ENCODE measurements at places on chromosomes 1 and 21.

- DNase-seq, result no peak
Observed at GRCh38 chr1:53421208-53421607, 38.0 kb upstream of the DMRTB1 start.

DNA sequence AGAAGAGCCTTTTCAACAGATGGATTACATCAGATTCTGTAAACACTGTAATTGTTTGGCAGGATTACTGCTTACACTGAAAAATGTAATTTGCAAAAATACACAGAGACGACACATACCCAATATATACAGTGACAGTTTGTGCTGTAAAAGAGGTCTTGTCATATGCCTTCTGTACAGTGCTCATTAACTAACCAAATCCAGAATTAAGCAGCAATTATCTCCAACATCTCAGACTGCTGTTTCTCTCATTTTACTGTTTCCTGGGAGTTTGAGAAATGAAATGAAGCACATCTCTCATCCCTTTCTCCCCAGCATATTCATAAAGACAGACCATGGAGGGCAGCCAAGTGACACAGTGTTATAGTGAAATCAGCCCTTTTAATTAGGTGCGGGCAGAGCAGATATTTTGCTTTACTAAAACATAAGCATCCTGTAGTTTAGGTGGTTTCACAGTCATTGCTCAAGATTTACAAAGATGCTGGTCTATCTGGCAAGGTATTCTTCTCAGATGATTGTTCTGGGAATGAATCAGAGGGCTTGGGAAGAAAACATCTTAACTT lies 618.4 kb upstream of the USP24 start:
- DNase-seq, result peak; percentile 87

GRCh38 chr1:240575981-240576662 lies 35.8 kb downstream of the GREM2 start:
- DNase-seq, result peak; percentile 87

DNA sequence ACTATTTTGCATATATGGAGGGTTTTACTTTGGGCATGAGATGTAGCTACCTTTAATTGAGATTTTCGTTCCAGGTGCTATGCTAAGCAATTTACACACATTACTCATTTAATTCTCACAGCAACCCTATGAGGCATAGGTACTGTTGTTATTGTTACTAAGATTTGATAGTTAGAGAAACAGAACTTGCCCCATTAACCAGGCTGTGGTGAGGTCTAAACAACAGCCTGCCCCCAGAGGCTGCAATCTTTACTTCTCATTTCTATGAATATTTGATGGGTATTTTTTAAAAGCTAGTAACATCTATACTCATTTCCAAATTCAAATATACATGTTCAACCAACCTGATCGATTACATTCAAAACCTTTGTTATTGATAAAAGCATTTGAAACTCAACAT lies 155.6 kb downstream of the GALNT2 start:
- DNase-seq, result no peak

Measured in M059J (cell line).